Activated T-cell treated with anti-CD3 and anti-CD28 coated beads, Interleukin-2, amount 50 U/mL, for 72 hours (primary cell): ENCODE measurements at places on chromosomes 7 and 10. TPM values are rescaled to one million over a fixed set of nuclear protein-coding genes. Genes with fewer than 3 reads are reported as not detected.
A peak's percentile ranks its signal among the peaks of the same experiment; 100 is the strongest.

- no peaks in the 10 kb centered on the region for H3K36me3 ChIP-seq
- no peak overlapping the region for H3K27ac ChIP-seq
- peaks cover 10% of the 10 kb centered on the region for H3K4me1 ChIP-seq
- DNase-seq: no peak
Observed at GRCh38 chr7:105743351-105744090, 132.9 kb downstream of the ATXN7L1 start.

MRLN gene
- not detected for total RNA-seq

KLF14 gene
- total RNA-seq: 0.09 TPM

WEE2 gene
- total RNA-seq: not detected

DNA sequence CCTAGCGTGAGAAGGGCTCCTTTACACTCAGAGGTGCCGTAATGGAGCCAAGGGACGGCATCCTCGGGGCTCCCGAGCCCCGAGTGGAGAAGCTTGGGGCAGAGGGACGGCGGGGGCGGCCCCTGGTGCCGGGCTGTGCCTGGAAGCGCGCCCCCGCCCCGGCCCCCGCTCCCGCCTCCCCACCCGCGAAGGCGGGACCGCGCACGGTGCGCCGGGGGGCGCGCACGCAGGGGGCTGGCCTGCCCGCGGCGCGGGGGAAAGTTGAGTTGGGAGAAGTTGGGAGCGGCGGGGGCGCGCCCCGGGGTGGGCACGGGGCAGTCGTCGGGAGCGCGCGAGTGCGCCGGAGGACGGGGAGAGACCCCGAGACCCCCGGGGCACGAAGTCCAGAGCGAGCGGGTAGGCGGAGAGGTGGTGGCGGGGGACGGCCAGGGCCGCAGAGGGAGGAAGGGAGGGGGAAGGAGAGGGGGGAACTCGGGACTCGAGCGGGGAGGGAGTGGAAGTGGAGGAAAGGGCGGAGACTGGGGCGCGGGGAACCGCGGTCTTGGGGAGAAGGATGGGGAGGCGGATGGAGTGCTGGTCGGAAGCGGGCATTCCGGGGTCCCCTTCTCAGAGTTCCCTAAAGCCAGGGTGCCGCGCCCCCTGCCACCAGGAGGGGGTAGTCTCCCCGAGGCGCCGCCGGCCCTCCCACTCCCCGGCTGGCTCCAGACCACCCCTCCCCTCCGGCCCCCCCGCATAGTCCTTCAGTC is at the start of gene SLC4A2:
TSS of gene SLC4A2 (plus strand) at position 223 of the 746 bp plus-strand sequence. CDS start 2,399 bp downstream, outside the sequence.
- no peaks in the 10 kb centered on the region for H3K27me3 ChIP-seq
- H3K36me3 ChIP-seq: peaks cover 2% of the 10 kb centered on the region
- H3K4me1 ChIP-seq: peaks cover 41% of the 10 kb centered on the region

MCM10 gene
- 53.2 TPM for total RNA-seq

DNA sequence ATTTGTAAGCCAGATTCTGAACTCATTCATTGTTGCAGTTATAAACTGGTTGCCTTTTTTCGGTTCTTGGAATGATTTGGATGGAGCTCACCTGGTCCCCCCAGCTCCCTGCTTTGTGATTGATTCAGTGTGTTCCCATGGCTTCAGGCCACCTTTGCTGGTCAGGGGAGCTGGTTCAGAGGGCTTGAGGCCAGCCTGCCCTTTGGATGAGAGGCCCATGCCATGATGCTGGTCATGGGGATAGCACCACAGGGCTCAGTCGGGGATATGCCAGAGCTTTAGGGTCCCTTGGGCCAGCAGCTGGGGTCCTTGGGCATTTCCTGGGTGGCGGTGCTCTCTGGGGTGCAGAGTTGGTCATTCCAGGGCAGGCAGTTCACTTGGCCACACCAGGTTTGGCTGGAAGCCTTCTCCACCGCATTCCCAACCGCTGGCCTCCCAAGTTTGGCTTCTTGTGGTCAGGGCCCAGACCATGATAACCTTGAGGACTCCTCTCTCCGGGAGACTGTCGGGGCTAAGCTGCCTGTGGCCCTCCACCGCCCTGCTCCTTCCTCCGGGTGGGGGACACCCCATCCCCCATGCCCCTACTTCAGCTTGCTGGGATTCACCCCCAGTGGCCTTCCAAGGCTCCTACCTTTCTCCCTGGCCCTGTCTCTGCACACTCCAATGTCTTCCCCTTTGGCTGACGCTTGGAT is 65.1 kb downstream of the MGMT start:
- H3K27ac ChIP-seq: no peak overlapping the region
- peaks cover 36% of the 10 kb centered on the region for H3K36me3 ChIP-seq
- H3K4me1 ChIP-seq: no peaks in the 10 kb centered on the region
- no peak overlapping the region for H3K4me3 ChIP-seq
- no peaks in the 10 kb centered on the region for H3K27me3 ChIP-seq

DNA sequence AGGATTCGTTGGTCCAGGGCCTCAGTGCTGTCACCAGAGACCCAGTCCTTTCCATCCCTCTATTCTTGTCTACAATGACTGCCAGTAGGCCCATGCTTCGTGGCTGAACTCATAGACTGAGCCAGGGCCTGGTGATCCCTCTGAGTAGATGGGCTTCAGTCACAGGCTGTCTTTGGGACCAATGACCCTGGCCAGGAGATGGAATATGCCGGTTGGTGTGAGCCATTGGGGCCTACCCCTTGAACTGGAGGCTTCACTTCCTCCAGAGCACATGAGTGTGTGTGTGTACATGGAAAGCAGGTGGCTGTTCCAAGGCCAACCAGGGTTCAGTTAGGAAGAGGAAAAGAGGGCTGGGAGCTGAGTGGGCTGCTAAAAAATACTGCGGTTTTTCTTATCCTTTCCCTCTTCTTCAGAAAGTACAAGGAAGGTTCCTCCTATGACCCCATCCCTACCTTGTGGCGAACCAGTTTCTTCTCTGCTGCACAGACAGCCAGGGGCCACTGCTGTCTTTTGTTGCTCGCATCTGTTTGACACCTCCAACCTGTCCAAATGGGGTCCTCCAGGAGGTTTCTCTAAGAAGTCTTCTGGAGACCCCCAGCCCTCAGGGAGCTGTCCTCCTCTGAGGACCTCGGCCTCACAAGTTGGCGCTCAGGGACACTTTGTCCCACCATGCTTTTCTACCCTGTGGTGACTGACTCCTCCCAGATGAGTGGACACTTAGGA is 36.6 kb downstream of the ADRA2A start:
- H3K4me1 ChIP-seq: peaks cover 11% of the 10 kb centered on the region
- no peak for DNase-seq
- no peak overlapping the region for H3K4me3 ChIP-seq

- peak overlapping the region; percentile 64 for H3K4me3 ChIP-seq
- peak overlapping the region; percentile 5 for H3K27ac ChIP-seq
- H3K4me1 ChIP-seq: peaks cover 30% of the 10 kb centered on the region
- peaks cover 64% of the 10 kb centered on the region for H3K27me3 ChIP-seq
Observed at GRCh38 chr7:121278120-121279021, 50.4 kb upstream of the WNT16 start.
